ENCODE measurements at places on chromosomes 5 and 9.
A peak's percentile ranks its signal among the peaks of the same experiment; 100 is the strongest.

- no peak for DNase-seq
Measured at GRCh38 chr9:107768224-107768623, 278.7 kb upstream of the KLF4 start.

DNA sequence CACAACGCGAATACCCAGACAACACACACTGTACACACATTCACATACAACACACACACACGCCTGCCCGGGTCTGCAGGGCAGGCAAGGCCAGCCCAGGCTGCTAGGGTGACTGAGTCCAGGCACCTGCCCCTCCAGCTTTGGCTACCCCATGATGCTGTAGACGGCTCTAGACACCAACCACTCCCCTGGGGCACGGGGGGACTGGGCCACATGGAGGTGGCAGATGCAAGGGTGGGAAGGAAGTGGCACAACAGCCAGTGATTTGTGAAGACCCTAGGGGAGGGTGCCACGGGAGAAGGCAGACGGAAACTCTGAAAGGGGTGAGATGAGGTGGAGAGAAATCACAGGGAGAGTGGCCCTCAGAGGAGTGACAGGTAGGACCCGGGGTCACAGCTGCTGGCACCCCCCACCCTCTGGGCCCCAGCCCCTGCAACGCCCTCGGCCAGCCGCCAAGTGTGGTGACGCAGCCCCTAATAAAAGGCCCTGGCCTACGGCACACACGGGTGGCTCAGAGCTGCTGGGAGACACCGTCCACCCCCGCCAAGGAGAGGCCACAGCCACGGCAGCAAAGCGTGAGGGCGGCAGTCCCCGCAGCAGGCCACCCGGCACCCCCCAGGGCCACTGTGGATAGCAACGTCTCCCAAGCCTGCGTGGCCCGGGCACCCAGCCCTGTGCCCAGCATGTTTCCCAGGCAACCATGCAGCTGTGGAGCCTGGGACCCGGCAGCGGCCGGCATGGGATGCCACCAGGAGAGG is 6.6 kb upstream of the CCDC187 start:
- peak; percentile 32 for DNase-seq

GRCh38 chr5:88841212-88841611 is 41.8 kb downstream of the MEF2C start:
- DNase-seq: no peak

DNA sequence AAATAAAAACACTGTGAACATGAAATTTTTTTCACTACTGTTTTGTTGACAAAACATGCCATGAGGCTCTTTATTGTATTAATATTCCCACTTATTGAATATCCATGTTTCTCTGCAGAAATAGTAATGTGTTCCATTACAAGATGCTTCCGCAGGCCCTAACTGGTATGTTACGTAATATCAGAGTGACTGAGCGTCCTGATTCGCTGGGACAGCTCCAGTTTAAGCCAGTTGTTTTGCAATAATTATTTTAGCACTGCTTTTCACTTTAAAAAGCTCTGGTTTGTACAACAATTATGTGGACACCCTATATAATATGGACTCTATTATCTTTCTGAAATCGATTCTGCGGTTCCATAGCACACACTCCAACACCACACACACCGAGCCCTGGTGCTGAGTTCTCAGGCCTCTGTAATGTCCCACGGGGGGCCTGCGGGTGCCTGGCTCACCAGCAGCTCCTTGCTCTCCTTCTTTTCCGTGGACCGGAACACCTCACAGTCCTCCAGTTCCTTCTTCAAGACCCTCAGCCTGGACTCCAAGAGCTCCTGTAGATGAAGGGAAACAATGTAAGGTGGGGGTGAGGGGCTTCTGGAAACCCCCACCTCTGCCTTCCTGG is 1.8 kb downstream of the TRIM7 start:
- DNase-seq: no peak

- no peak for DNase-seq
Measured at GRCh38 chr5:119315516-119315949, 40.3 kb upstream of the TNFAIP8 start.

GRCh38 chr9:129832982-129833381 is 2.1 kb downstream of the C9orf78 start:
- DNase-seq: no peak

- no peak for DNase-seq
Measured at GRCh38 chr9:31136524-31136923, 1247.9 kb upstream of the ACO1 start.

GRCh38 chr5:14915291-14915952 is 43.8 kb upstream of the ANKH start:
- no peak for DNase-seq

DNA sequence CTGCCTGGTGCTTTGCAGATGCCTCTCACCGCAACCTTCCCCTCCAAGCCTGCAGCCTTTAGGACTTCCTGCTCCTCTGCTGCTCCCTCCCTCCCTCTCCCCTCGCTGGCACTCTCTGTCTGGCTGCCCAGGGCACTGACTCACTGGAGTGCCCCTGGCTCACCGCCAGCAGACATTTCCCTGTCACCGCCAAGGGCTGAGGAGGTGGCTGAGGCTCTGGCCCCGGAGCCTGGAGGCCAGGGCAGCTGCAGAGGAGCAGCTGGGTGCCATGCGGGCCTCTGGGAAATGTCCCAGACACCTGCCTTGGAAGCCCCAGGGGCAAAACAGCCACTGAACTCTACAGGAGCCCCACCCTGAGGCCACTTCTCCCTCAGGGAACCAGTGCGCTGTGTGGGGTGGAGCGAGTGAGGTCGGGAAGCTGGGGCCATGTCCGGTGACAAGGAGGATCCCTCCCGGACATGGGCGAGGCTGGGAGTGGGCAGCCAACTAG is 53.4 kb downstream of the TENT4A start:
- peak; percentile 88 for DNase-seq

GRCh38 chr9:108395421-108395820 is 460.4 kb downstream of the ACTL7B start:
- DNase-seq: no peak

DNA sequence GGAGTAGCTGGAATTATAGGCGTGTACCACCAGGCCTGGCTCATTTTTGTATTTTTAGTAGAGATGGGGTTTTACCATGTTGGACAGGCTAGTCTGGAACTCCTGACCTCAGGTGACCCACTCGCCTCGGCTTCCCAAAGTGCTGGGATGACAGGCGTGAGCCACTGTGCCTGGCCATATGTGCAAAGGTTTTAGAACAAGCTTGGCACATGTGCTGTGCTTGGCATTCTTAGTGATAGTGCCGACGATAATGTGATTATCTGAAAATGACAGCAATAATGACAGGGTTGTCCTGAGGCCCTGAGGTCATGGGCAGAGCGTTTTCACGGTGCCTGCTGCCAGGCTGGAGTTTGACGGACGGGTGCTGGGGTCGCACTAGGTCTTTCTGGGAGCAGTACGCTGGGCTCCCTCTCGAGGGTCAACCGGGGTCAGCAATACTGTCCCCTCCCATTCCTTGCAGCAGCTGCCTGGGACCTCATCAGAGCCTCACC is 42.6 kb downstream of the HMCN2 start:
- no peak for DNase-seq

DNA sequence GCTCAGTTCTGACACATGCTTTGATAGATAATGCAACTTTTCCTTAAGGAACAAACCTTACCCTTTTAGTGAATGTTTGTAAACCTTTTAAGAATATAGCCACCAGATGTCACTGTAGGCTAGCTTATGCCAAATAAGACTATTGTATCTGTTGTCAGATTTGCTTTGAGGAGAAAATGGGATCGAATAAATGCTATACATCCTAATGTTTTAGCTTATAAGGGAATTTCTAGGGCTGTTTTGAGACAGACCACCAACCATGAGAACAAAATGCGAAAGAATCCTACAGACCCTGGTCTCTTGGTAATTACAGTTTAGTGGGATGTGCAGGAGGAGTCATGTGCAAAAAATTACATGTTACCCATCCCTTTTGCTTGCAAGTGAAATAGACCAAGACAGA is 127.6 kb upstream of the NMUR2 start:
- peak; percentile 77 for DNase-seq

DNA sequence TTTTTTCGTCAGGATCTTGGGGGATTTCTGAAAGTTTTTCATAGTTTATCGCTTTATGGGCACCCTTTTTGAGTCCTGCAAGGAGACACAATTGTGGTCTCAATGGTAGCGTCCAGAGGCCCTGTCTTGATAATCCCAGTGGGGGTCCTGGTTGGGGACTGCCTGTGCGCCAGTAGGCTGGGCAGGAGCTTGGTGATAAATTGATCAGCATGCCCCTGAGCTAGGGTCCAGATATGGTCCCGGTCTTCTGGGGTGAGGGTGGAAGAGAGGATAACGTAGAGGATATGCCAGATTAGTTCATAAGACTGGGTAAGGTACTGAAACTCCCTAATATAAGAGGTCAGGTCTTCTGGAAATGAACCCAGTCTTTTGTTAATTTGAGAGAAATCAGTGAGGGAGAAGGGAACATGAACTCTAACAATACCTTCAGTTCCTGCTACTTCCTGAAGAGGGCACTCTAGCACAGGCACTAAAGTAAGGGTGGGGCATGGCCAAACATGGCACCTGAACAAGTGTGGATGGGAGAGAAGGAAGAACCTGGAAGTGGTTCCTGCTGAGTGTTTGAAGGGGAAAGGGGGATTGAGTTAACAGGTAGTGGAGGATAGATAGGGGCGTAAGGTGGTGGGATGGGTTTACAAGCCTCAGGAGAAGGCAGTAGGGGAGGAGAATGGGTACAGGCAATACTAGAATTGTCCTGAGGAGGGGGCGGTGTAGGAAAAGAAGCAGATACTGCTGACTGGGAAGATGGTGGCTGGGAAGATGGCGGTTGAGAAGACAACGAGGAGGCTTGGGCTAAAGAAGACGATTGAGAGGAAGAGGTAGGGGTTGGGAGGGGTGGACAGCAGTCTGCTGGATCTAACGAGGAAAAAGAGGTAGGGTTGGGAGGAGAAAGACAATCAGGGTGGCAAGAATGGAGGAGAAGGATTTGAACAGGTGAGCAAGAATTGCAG is 33.8 kb upstream of the ANXA2R start:
- peak; percentile 14 for DNase-seq

GRCh38 chr5:112418659-112419163 is 366 bp downstream of the EPB41L4A start:
- no peak for DNase-seq

DNA sequence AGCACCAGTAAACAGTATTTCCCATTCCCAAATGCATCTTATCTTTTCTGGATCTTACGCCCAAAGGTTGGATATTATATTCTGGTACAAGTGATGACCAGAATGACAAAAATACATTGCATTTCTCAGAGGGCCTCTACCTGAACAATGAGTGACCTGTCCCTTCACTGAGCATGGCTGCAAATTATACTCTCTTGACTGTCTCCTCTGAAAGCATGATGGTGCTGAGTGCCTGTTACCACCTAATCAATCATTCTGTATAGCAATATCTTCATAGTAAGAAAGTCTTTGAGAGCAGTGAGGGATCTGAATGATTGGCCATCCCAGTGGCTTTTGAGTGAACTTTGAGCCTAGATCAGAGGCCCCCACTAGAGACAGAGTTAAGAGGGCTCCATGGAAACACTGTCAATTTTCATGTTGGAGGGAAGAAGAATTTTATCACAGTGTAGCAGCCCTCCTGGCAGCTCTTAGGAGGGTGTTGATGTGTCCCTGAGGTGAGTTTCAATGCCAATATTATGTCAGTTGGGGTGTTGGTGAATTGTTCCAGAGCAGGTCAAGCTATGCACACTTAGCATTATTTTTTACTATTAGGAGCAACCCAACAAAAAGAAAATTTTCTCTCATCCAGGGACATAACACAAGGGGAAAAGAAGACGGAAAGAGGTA is 171.7 kb downstream of the MARCHF11 start:
- no peak for DNase-seq

DNA sequence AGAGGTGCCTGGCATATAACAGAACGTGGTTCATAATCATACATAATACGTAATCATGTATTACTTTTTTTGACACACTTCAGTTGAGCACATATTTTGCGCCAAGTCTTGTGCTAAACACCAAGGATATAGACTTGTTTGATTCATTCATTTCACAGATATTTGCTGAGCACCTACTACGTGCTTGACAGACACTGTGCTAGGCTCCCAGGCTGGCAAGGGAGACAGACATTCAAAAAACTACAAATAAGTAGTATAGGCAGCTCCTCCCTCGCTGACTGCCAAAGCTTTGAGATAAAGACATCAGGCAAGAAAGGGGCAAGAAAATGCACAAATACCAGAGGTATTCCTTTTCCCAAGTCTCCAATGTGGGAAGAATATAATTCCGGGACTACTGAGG is 122.5 kb upstream of the CPEB4 start:
- no peak for DNase-seq

- DNase-seq: no peak
Measured at GRCh38 chr5:98934546-98934945, 5.7 kb upstream of the CHD1 start.

GRCh38 chr9:112631313-112632070 is 86.4 kb downstream of the INIP start:
- DNase-seq: peak; percentile 28

GRCh38 chr5:38536968-38537367 is 19.5 kb downstream of the LIFR start:
- DNase-seq: no peak

DNA sequence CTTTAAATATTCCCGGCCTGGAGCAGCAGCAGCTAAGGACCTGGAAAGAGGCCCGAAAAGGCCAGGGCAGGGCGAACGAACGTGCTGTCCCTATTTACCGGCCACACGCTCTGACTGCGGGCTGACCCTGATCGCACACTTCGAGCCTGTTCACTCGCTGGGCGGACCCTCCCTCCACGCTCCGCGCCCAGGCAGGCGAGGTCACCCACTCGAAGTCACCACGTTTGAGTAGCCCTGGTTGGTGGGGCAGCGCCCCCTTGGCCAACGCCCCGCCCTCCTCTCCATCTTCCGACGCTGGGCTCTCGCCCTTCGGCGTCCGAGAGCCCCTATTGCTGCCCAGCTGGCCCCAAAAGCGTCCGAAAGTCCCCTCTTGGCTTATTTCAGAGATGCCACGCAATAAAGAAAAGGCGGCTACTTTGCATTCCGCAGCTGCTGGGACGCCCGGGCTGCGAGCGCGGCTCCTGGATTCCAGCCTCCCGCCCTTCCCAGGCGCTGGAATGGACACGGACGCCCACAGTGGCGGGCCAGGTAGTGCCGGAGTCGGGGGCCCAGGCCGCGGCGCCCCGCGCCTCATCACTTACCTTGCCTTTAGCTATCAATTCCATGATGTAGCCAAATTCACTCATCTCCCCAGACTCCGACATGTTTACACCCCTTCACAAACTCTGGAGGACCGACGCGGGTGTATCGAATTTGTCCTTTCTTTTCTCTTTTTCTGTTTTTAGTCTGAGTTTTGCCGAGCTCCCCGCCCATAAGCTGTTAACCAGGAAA is 9.9 kb upstream of the TRIM36 start:
- DNase-seq: peak; percentile 44

DNA sequence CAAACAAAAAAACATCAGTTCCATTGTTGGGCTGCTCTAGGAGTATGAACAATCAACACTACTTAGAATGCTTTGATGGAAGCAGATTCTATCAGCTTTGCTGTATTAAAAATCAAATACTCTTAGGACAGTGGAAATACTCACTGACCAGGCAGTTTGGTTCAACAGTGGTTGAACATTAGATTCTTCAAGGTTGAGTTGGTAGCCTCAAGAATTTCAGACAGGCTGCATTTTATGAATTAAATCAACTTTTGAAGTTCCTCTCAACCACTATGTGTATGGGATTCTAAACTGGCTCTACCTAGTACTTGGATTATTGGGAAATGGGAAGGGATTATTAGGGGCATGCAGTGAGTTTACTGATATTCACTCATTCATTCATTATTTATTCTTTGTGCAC is 35.0 kb downstream of the ACTBL2 start:
- DNase-seq: no peak

- DNase-seq: peak; percentile 25
Measured at GRCh38 chr5:53934151-53934820, 373.8 kb downstream of the NDUFS4 start.

GRCh38 chr5:88144219-88145001 is 124.2 kb downstream of the TMEM161B start:
- peak; percentile 9 for DNase-seq

GRCh38 chr9:136625101-136626065 is 37.3 kb upstream of the EGFL7 start:
- DNase-seq: peak; percentile 72
